ENCODE measurements at places on chromosomes 3 and 15. TPM values are rescaled to one million over a fixed set of nuclear protein-coding genes. Genes with fewer than 3 reads are reported as not detected.

Gene BCL2A1
- total RNA-seq: 91.1 TPM

DNA sequence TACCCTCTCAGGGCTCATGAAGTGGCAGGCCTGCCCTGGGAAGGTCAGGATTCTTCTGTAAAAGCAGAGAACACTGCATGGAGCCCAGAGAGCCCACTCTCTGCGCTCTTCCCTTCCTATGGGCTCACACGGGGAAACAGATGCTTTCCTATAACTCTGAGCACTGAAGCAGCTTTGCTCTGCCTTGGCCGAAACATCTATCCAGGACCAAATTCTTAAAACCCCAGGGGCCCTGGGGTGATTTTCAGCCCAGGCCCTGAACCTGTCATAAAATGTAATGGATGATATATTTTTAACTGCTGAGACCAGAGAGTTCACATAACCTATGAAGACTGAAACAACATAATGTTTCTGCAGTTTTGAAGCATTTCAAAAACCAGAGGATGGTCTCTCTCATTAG, 249.9 kb upstream of the CTDSPL start:
- no peak for DNase-seq

- DNase-seq: no peak
Measured at GRCh38 chr15:41115161-41115651, 874 bp downstream of the INO80 start.

Gene SAXO2
- 1.7 TPM for total RNA-seq
